ENCODE measurements at places on chromosomes 12 and 14. TPM values are rescaled to one million over a fixed set of nuclear protein-coding genes. Genes with fewer than 3 reads are reported as not detected.

PRKCH gene
- polyA plus RNA-seq, result 11.0 TPM

HOXC5 gene
- 11.8 TPM for polyA plus RNA-seq

LRP1 gene
- 319 TPM for polyA plus RNA-seq

EPYC gene
- polyA plus RNA-seq, result not detected

GON7 gene
- 16.8 TPM for polyA plus RNA-seq

STYK1 gene
- 6.4 TPM for polyA plus RNA-seq

AICDA gene
- polyA plus RNA-seq, result 0.23 TPM

KRT74 gene
- polyA plus RNA-seq, result not detected

BTG1 gene
- polyA plus RNA-seq, result 65.9 TPM

SETD3 gene
- 50.9 TPM for polyA plus RNA-seq

RIC8B gene
- 27.9 TPM for polyA plus RNA-seq

ZCRB1 gene
- polyA plus RNA-seq, result 79.8 TPM

OR4K15 gene
- polyA plus RNA-seq, result not detected

LMNTD1 gene
- 0.54 TPM for polyA plus RNA-seq

CMA1 gene
- not detected for polyA plus RNA-seq

GALNT8 gene
- 45.1 TPM for polyA plus RNA-seq

HOXC6 gene
- 114 TPM for polyA plus RNA-seq

LALBA gene
- polyA plus RNA-seq, result not detected

ASB2 gene
- 1.6 TPM for polyA plus RNA-seq

TNFAIP2 gene
- polyA plus RNA-seq, result 9.4 TPM
